ENCODE measurements at places on chromosomes 1 and 21. TPM values are rescaled to one million over a fixed set of nuclear protein-coding genes. Genes with fewer than 3 reads are reported as not detected.

CD247 gene
- 197 TPM for total RNA-seq

CR1L gene
- not detected for total RNA-seq

GJB3 gene
- total RNA-seq, result not detected

EFNA1 gene
- total RNA-seq, result not detected

CYYR1 gene
- not detected for total RNA-seq

EXOSC10 gene
- total RNA-seq, result 103 TPM

CELA2A gene
- total RNA-seq, result not detected

TTC13 gene
- total RNA-seq, result 30.8 TPM

RGS1 gene
- 27.1 TPM for total RNA-seq

VASH2 gene
- total RNA-seq, result 0.73 TPM

LEMD1 gene
- total RNA-seq, result 0.54 TPM

HAPLN2 gene
- not detected for total RNA-seq

AKT3 gene
- total RNA-seq, result 40.8 TPM

LIN28A gene
- total RNA-seq, result not detected

CASQ1 gene
- 0.68 TPM for total RNA-seq

NBPF12 gene
- total RNA-seq, result 16.2 TPM

OR2AK2 gene
- total RNA-seq, result not detected

ENTREP3 gene
- 32.3 TPM for total RNA-seq
